T47D (cell line): ENCODE measurements at places on chromosomes 11 and 22.
A peak's percentile ranks its signal among the peaks of the same experiment; 100 is the strongest.

- no peak for DNase-seq
Observed at GRCh38 chr22:35519306-35520000, 21.2 kb upstream of the RASD2 start.

GRCh38 chr11:69193629-69194028 lies 37.9 kb downstream of the SMIM38 start:
- DNase-seq, result no peak

GRCh38 chr22:17267661-17268330 lies 48.6 kb upstream of the ADA2 start:
- no peak for DNase-seq

GRCh38 chr11:84024266-84024665 lies 738.1 kb upstream of the CCDC90B start:
- no peak for DNase-seq

- peak; percentile 55 for DNase-seq
Observed at GRCh38 chr11:114162719-114163123, 103.2 kb downstream of the ZBTB16 start.

GRCh38 chr22:18058371-18059093 lies 19.3 kb upstream of the PEX26 start:
- DNase-seq, result no peak

DNA sequence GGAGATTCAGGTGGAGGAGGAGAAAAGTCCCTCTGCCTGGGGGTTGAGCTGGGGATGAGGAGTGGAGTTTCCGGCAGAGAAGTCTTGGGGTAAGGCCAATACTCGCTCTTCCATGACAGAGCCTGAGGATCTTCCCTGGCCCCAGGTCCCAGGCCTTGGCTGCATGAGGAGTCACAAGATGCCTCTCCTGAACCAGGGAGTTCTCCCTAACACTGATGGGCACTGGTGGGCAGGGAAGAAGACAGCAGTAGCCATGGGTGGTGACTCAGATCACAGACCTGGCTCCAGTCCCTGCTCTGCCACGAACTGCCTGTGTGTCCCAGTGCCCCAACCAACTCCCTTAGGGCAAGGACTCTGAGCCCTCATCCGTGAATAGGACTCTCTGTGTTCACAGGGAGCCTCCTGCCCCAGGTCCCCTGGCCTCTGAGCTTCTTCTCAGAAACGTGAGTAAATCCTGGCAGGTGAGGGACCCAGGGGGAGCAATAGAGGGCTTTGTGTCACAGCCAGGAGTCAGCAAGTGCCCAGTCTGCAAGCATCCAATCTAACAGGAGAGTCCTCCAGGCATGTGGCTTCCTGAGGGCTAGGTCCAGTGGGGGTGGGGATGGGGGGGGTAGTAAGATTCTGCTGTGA lies 45.5 kb upstream of the FTH1 start:
- no peak for DNase-seq

DNA sequence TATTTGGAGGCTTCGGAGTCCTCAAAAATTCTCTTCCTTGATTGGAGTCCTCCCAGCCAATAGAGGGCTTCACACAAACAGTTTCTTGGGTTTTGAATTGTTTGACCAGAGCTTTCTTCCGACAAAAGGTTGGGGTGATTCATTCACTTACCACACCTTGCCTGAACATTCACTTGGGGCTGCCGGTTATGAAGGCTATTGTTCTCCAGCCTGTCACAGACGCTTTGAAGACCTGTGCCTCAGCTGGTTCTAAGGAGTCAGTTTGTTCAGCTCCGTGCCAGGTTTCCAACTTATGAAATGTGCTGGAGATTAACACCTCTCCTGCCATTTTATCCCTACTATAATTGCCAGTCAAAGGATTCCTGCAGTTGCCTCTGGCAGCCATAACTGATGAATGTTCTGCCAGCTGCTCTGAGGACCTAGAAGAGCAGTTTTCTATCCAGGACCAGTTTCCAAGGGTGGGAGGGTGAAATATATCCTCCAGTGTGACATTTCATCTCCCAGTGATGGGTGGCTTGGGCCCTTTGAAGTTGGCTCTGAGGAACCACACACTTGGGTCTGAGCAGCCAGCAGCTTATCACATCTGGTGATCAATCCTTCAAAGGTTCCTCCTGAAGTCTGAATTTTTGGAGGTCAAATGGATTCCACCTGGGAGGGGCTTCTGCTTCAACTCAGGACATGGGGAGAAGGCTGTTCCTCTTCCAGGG lies 31.4 kb downstream of the LIMK2 start:
- no peak for DNase-seq

- no peak for DNase-seq
Observed at GRCh38 chr11:66316849-66317251, at the start of gene CD248. Gene CD248, minus strand, starts transcription at chr11:66317044. Its CDS starts 17 bp downstream, at chr11:66317027.

DNA sequence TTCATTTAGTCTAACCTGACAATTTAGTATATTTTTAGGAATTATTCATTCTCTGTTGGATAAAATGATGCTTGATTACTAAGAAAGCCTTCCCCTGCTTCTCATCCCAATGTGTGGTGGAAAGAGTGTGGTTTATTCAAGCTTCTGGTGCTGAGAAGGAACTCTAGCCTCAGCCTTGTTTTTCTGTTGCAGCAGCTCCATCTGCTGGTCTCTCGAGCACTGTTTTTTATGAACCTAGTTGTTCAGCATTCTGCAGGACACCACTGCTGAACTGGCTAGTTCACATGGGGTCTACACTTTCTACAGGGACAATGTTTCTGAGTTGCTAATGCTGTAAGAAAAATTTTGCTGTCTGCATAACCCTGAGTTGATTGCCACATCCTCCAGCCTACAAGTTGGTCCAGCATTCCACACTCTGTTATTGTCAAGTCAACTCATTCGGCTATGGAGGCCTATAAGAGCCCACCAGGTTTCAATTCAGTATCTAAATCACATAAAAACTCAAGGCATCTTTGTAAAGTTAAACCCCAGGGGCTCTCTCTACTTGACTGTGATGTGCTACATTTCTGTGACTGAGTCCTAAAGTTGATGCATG lies 14.3 kb downstream of the OR2AG2 start:
- DNase-seq, result peak; percentile 18

DNA sequence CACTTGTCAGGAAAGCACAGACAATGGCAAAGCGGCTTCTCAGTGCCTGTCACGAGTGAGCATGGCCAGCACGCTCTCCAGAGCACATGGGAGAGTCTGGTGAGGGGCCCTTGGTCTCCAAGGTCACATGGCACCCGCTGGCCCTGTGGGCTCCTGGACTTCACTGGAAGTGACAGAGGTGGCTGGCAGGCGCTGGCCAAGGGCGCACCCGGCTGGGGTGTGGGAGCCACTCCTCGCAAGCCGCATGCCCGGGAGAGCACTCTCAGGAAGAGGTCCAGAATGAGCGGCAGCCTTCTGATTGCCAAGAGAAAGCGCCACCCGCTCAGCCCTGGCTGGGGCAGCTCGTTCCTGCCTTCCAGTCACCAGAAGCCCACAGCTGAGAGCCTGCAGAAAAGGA lies 17.1 kb upstream of the MOB2 start:
- DNase-seq, result no peak

DNA sequence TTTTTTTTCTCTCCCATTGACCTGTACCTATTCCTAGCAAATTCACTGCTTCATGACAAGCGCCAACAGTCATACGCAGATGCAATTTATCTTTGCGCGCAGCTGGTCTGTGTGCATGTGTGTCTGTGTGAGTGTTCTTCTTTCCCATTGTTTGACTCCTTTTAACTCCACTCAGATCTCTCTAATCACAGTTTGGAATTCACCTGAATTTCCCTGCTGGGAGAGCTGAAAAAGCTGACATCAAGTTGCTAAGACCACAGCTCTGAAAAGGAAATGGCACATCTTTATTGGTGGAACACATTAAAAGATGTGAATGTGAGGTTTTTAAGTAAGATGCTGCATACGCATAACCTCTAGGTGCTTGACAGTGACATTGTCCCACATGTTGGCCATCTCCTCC lies 187.4 kb upstream of the MTMR2 start:
- DNase-seq, result no peak

DNA sequence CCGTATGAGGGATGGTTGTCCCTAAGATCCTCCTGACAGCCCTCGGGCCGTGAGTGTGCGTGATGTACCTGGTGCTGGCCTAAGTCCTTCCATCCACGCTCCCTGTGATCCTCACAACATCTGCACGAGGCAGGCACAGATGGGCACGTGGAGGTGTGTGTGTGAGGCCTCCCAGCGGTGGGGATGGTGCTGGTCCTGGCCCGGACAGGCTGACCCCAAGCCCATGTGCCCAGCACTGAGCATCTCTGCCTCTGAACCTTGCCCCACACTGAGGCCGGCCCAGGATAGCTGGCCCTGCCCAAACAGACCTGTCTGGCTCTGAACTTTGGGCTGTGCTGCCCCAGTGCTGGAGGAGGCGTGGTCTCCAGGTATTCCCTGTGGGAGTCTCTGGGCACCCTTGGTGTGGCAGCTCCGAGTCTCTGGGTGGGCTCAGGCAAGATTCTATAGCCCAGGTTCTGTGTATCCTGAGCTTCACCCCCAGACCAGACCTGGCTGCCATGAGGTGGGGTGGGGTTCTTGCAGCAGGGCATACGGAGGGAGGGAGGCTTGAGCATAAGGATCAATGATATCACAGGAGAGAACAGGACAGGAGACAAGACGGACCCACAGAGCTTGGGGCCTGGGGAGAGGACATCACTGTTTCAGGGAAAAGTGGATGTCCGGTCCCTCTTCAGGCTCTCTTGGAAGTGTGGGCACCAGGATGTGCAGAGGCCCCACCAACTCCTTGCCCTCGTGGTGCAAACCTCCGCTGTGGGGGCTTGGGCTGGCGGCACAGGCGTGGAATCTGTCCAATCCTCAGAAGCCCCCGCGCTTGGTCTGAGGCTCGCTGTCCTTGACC lies 881.8 kb downstream of the BRD1 start:
- no peak for DNase-seq

DNA sequence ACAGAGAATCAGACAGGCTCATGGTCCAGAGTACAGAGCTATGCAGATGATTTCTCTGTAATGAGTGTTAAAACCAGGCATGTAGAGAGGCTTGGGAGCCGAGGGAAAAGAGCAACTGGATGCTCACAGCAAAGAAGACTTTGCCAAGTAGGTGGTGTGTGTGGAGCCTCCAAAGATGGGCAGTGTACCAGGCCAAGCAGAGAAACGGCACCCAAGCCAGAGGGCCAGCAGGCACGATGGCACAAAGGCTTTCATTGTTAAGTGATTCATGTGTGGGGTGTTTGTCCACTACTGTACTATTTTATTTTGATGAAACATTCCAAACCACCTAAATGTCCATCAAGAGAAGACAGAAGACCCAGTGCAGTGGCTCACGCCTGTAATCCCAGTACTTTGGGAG lies 11.1 kb downstream of the RANGAP1 start:
- no peak for DNase-seq

DNA sequence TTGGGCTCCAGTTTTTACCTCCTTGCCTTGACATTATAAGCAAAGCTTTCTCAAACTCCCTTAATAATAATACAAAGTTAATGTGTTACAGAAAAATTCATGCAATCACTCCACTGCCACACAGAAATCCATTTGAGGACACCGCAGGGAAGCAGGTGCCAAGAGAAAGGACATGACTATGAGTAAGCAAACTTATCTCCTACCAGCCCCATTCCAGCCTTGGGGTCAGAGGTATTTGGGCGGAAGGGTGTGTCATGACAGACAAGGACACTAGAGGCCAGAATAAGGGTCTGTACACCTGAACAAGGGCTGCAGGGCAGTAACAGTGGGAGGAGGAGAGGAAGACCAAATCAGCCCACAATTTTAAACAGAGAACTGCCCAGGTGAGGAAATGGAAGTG lies 5.9 kb downstream of the GNG3 start:
- DNase-seq, result no peak

DNA sequence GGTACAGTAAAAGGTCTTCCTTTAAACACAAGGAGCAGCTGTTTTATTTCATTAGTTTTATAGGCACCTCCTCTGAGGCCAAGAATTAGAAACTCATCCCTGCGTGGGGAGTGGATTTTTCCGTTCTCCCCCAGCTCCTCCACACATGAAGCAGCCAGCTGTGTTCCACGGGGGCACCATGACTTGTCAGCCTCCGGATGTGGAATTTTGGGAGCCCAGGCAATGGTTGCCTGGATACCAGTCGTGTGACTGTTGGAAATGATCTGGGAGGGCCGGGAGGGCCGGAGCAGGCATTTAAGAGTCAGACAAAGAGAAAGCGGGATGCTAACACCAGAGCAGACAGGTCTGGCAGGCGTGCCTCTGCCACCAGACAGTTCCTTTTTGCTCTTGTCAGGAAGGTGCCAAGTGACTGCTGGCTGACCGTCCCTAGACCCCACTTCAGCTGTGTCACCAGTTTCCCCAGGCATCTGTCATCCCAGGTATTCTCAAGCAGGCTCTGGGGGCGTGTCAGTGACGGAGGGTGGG lies 15.9 kb upstream of the CDC42EP2 start:
- no peak for DNase-seq
